ENCODE measurements at places on chromosomes 1 and 21.

GRCh38 chr1:100400404-100400803 lies 48.1 kb downstream of the CDC14A start:
- DNase-seq, result no peak
- H3K4me3 ChIP-seq, result no peak overlapping the region
- H3K4me1 ChIP-seq, result peaks cover 8% of the 10 kb centered on the region
- peak overlapping the region; percentile 29 for H3K27ac ChIP-seq

DNA sequence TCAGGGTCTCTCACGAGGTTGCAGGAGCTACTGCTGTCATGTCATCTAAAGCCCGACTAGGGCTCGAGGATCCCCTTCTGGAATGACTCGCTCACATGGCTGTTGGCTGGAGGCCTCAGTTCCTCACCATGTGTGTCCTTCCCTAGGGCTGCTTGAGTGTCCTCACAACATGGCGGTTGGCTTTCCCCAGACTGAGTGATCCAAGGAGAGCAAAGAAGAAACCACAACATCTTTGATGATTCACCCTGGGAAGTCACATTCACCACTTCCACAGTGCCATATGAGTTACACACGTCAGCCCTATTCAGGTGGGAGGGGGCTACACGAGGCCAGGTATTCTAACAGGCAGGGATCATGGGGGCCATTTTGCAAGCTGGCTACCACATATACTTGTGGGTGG lies 64.9 kb downstream of the FHAD1 start:
- H3K27me3 ChIP-seq, result no peaks in the 10 kb centered on the region
- no peak for DNase-seq
- H3K36me3 ChIP-seq, result no peaks in the 10 kb centered on the region
- H3K27ac ChIP-seq, result no peak overlapping the region

GRCh38 chr1:85264150-85264549 lies 4.7 kb upstream of the C1orf52 start:
- DNase-seq, result no peak
- H3K4me3 ChIP-seq, result no peak overlapping the region
- H3K36me3 ChIP-seq, result peaks cover 36% of the 10 kb centered on the region
- H3K27ac ChIP-seq, result no peak overlapping the region
- no peaks in the 10 kb centered on the region for H3K27me3 ChIP-seq
- H3K4me1 ChIP-seq, result peaks cover 7% of the 10 kb centered on the region

GRCh38 chr1:31421371-31422040 lies 8.5 kb downstream of the SERINC2 start:
- peaks cover 25% of the 10 kb centered on the region for H3K4me1 ChIP-seq
- no peak overlapping the region for H3K4me3 ChIP-seq
- no peaks in the 10 kb centered on the region for H3K36me3 ChIP-seq
- no peak for DNase-seq

- H3K4me1 ChIP-seq, result peaks cover 37% of the 10 kb centered on the region
- DNase-seq, result peak; percentile 93
- no peaks in the 10 kb centered on the region for H3K36me3 ChIP-seq
- no peaks in the 10 kb centered on the region for H3K27me3 ChIP-seq
Measured at GRCh38 chr1:36321119-36321951, 2.1 kb downstream of the EVA1B start.

DNA sequence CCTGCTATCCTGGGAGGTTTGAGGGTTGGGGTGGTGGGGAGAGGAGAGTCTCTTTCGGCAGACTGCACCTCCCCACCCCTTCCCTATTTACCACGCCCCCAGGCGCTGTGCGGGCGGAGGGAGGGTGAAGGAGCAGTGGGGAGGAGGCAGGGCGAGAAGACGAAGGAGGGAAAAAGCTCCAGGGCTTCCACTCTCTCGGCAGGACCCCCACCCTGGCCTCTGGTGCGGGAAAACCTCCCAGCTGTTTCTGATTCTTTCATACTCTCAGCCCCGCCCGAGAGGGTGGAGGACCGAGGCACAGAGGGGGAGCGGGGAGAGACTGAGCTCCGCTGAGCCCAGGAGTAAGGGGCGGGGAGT lies 866 bp upstream of the WNT2B start:
- peak; percentile 65 for DNase-seq
- no peak overlapping the region for H3K27ac ChIP-seq
- H3K27me3 ChIP-seq, result peaks cover 11% of the 10 kb centered on the region
- H3K36me3 ChIP-seq, result no peaks in the 10 kb centered on the region
- H3K4me1 ChIP-seq, result peaks cover 30% of the 10 kb centered on the region
- H3K4me3 ChIP-seq, result peak overlapping the region; percentile 62

DNA sequence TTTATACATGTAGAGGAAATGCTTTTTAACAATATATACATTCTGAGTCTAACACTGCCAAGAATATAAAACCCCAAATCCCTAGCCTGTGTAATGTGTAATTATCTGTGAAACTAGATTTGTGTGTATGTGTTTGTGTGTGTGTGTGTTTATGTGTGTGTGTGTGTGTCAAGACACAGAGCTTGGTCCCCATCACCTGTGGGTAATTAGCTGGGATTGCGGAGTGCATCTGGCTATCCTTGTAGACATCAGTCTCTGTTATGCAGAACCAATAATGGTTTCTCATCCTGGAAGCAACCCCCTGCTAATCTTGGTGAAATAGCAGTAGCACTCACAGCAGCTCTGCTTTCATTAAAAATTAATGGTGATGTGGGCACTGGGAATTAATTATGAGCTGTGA lies 26.3 kb upstream of the ST6GALNAC3 start:
- no peaks in the 10 kb centered on the region for H3K4me1 ChIP-seq
- H3K4me3 ChIP-seq, result no peak overlapping the region
- no peak overlapping the region for H3K27ac ChIP-seq
- no peak for DNase-seq

- no peak overlapping the region for H3K27ac ChIP-seq
- peak overlapping the region; percentile 73 for H3K4me3 ChIP-seq
- DNase-seq, result no peak
- no peaks in the 10 kb centered on the region for H3K27me3 ChIP-seq
- no peaks in the 10 kb centered on the region for H3K36me3 ChIP-seq
- H3K4me1 ChIP-seq, result peaks cover 56% of the 10 kb centered on the region
Measured at GRCh38 chr21:34075760-34076660, 2.6 kb downstream of the MRPS6 start.

GRCh38 chr1:221687836-221688487 lies 53.9 kb downstream of the DUSP10 start:
- no peaks in the 10 kb centered on the region for H3K27me3 ChIP-seq
- H3K4me1 ChIP-seq, result no peaks in the 10 kb centered on the region
- H3K4me3 ChIP-seq, result no peak overlapping the region
- no peak for DNase-seq

GRCh38 chr1:116312681-116313069 lies 60.4 kb upstream of the ATP1A1 start:
- no peaks in the 10 kb centered on the region for H3K27me3 ChIP-seq
- peak overlapping the region; percentile 72 for H3K27ac ChIP-seq
- H3K4me3 ChIP-seq, result no peak overlapping the region
- H3K4me1 ChIP-seq, result peaks cover 47% of the 10 kb centered on the region
- DNase-seq, result no peak

DNA sequence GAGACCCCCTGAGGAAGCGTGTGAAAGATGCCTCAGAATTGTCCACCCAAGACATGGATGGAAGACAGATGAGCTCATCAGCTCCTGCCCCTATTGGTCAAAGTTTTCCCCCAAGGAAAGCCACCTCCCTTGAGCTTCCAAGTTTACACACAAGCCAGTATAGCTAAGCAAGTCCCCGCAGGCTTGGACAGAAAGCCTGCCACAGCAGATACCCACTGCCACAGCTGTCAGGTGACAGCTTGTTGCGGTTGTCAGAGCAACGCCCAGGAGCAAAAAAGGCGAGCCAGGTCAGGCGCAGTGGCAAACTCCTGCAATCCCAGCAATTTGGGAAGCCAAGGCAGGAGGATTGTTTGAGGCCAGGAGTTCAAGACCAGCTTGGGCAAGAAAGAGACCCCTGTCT lies 60.9 kb upstream of the IFNAR2 start:
- no peaks in the 10 kb centered on the region for H3K4me1 ChIP-seq
- no peak overlapping the region for H3K4me3 ChIP-seq
- no peaks in the 10 kb centered on the region for H3K36me3 ChIP-seq

DNA sequence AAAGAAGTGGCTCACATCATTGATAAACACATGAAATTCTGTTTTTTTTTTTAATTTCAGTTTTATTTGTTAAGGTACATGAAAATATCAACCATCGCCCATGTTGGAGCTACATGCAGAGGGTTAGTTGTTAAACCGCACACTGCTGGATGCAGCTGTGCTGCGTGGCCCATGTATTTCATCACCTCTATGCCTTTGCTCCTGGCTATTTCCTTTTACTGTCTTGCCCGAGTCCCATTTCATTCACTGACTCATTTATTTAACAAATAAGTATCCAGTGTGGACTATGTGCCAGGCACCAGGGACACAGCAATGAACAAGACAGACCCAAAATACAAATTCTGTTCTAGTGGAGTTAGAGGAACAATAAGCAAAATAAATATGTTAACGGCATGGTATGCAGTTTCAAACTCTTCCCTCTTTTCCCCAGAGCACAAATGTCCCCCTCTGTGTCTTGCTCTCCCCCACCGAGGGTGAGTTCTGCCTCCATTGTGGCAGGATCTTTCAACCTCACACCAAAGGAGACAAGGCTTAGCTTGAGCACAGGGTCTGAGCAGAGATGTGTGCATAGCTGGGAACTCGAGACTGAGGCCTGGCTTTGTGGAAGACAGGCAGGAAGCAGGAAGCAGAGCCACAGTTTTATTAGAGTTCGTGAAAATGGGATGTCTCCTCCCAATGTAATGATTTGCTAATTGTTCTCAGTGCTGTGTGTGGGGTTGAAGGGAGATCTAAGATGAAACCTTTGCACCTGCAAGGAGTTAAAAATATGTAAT lies 44.6 kb downstream of the MAN1C1 start:
- no peaks in the 10 kb centered on the region for H3K36me3 ChIP-seq
- no peaks in the 10 kb centered on the region for H3K27me3 ChIP-seq
- DNase-seq, result peak; percentile 11
- H3K4me1 ChIP-seq, result peaks cover 22% of the 10 kb centered on the region
- no peak overlapping the region for H3K27ac ChIP-seq

DNA sequence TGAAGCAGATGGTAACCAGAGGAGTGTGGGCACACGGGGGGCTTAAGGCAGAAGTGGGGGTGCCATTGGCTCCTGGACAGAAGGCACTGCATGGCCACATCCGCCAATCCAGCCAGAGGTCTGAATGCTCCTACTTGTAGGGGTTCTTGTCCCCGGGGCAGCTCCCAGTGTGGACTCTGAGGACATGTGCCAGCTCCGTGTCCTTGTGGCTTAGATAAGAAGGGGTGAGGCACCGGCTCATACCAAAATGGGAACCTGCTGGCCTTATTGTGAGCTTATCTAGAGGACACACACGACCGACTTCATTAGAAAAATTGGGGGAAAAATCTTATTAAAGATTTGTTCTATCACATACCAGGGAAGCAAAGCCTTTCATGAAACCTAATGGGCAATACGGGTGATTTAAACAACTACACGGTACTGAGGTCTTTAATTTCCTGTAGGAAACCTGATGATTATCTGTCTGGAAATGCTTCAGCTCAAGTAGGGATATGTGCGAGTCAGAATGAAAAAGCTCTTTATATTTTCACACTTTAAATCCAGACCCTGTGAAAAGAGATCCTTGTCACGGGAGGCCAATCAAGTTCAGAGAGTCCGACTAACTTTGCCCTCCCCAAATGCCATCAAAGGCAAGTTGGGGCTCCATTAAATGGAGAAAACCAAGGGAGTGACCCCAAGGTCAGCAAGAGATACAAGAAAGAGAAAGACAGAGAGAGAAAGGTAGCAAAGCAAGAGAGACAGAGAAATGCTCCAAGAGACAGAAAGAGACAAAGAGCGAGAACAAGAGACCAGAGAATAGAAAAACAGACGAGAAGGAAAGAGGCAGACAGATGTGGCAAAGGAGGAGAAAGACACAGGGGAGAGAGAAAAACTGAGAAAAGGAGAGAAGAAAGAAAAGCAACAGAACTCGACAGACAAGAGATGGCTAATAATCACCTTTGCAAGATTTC lies 14.1 kb upstream of the KCNN3 start:
- no peaks in the 10 kb centered on the region for H3K27me3 ChIP-seq
- no peak overlapping the region for H3K4me3 ChIP-seq
- no peak overlapping the region for H3K27ac ChIP-seq
- H3K36me3 ChIP-seq, result no peaks in the 10 kb centered on the region
- H3K4me1 ChIP-seq, result no peaks in the 10 kb centered on the region
- no peak for DNase-seq

- H3K4me1 ChIP-seq, result no peaks in the 10 kb centered on the region
- H3K4me3 ChIP-seq, result no peak overlapping the region
Measured at GRCh38 chr21:21751286-21751685, 753.1 kb downstream of the NCAM2 start.

DNA sequence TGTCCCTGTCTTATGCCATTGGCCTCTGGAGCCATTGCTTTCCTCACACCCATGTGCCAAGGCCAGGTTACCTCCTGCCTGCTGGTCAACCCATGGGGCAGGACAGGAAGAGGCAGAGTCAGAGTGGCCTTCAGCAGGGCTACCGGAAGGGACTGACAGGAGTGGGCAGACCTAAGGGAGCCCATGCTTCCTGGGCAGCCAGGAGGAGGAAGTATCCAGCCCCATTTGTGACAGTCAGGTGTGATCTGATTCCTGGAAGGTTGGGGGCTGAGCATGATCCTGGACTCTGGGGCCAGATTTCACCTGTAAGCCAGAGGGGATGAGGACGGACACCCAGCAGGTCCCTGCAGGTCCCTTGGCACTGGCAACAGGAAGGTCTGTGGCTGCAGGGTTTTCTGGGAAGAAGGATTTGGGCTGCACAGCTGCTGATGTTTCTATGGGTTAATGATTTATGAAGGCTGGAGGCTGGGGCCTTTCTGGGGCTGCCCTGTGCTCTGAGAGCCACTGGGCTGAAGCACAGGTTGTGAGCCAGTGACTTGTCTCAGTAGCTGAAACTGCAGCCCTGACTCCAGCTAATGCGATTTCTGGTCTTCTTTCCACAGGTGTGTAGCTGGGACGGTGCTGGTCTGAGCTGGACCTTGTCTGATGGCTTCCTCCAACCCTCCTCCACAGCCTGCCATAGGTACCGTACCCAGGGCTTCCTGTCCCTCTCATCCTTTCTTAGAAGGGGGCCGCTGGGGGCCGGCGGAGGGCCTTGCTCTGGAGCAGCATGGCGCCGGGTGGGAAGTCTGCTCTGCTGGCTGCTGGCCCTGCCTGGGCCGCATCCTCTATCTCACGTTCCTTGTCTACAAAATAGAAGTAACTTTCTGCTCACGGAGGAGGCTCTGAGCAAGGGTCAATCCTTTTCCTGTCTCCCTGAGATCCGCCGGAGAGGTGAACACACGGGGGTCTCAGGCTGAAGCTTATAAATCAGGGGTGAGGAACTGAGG lies 40.7 kb downstream of the ARHGEF10L start:
- H3K4me1 ChIP-seq, result peaks cover 31% of the 10 kb centered on the region
- H3K36me3 ChIP-seq, result no peaks in the 10 kb centered on the region
- H3K4me3 ChIP-seq, result no peak overlapping the region
- H3K27ac ChIP-seq, result no peak overlapping the region

DNA sequence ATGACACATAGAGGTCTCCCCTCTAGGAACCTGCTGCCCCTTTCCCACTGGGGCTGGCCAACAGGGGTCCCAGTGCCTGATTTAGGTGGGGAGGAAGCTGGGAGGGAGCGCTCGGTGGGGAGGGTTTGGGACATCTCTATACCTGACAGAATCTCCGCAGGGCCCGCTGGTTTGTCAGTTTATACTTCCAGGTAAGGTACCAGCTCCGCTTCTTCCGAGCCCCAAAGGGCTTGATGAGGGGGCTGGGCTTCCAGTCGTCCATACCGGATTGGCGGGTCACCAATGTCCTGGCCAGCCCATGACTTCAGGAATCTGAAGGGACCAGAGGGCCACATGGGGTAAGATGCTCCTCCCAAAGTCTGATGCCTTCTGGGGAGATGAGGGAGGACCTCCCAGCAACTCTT lies 672 bp downstream of the POMGNT1 start:
- H3K4me3 ChIP-seq, result peak overlapping the region; percentile 78
- H3K27me3 ChIP-seq, result no peaks in the 10 kb centered on the region
- peaks cover 32% of the 10 kb centered on the region for H3K36me3 ChIP-seq
